ENCODE measurements at places on chromosomes 1 and 21. TPM values are rescaled to one million over a fixed set of nuclear protein-coding genes. Genes with fewer than 3 reads are reported as not detected.

The PKLR gene
- not detected for polyA plus RNA-seq

The DUSP10 gene
- 3.0 TPM for polyA plus RNA-seq

The KRTAP12-4 gene
- not detected for polyA plus RNA-seq

The TRIM46 gene
- 49.0 TPM for polyA plus RNA-seq

The GCSAML gene
- polyA plus RNA-seq: not detected

The A3GALT2 gene
- polyA plus RNA-seq: not detected

The NBPF6 gene
- not detected for polyA plus RNA-seq

The AIRE gene
- not detected for polyA plus RNA-seq

The MIGA1 gene
- 10.9 TPM for polyA plus RNA-seq

The TFF3 gene
- not detected for polyA plus RNA-seq

The ASCL5 gene
- polyA plus RNA-seq: not detected

The ERRFI1 gene
- polyA plus RNA-seq: 72.9 TPM

The GRHL3 gene
- not detected for polyA plus RNA-seq

The TNFAIP8L2 gene
- not detected for polyA plus RNA-seq

The KCNJ6 gene
- polyA plus RNA-seq: 1.4 TPM

The TMIGD3 gene
- not detected for polyA plus RNA-seq

The CCDC181 gene
- 11.2 TPM for polyA plus RNA-seq

The PCSK9 gene
- not detected for polyA plus RNA-seq

The IPO9 gene
- polyA plus RNA-seq: 45.0 TPM

The S100A7A gene
- 0.24 TPM for polyA plus RNA-seq

The SERTAD4 gene
- 42.9 TPM for polyA plus RNA-seq
